ENCODE measurements at places on chromosomes 1 and 21. TPM values are rescaled to one million over a fixed set of nuclear protein-coding genes. Genes with fewer than 3 reads are reported as not detected.

- H3K36me3 ChIP-seq = peaks cover 46% of the 10 kb centered on the region
- no peak overlapping the region for H3K4me3 ChIP-seq
- H3K27me3 ChIP-seq = no peaks in the 10 kb centered on the region
- H3K4me1 ChIP-seq = peaks cover 13% of the 10 kb centered on the region
Measured at GRCh38 chr1:38014724-38015424, 2.3 kb downstream of the UTP11 start.

DNA sequence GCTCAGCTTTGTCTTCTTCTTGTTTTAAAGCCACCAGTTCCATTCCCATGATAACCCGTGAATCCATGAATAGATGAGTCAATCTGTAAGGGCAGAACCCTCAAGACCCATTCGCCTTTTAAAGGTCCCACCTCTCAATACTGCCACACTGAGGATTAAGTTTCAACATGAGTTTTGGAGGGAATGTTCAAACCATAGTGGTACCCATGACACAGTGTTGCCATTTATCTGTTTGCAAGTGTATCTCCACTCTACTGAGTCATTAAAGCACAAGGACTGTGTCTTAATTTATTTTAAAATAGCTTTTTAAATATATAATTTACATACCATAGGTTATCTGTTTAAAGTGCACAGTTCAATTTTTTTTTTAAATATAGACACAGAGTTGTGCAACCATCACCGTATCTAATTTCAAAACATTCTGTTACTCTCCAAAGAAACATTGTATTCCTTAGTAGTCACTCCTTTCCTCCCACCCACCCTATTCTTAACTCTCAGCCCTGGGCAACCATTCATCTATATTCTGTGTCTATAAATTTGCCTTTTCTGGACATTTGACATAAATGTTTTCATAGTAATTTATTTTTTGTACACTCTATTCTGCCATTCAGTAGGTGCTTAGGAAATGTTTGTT lies 4.8 kb upstream of the IL24 start:
- peaks cover 6% of the 10 kb centered on the region for H3K27me3 ChIP-seq
- H3K27ac ChIP-seq = no peak overlapping the region
- no peak overlapping the region for H3K4me3 ChIP-seq
- peaks cover 5% of the 10 kb centered on the region for H3K4me1 ChIP-seq
- H3K36me3 ChIP-seq = no peaks in the 10 kb centered on the region

- H3K4me1 ChIP-seq = no peaks in the 10 kb centered on the region
- H3K4me3 ChIP-seq = no peak overlapping the region
- no peaks in the 10 kb centered on the region for H3K36me3 ChIP-seq
- H3K27ac ChIP-seq = no peak overlapping the region
Measured at GRCh38 chr1:178962853-178963711, 62.6 kb upstream of the FAM20B start.

GRCh38 chr1:189609167-189609566 lies 868.5 kb downstream of the BRINP3 start:
- H3K36me3 ChIP-seq = no peaks in the 10 kb centered on the region
- no peaks in the 10 kb centered on the region for H3K4me1 ChIP-seq
- no peak for DNase-seq
- H3K27me3 ChIP-seq = no peaks in the 10 kb centered on the region
- H3K4me3 ChIP-seq = no peak overlapping the region

Gene MPZ
- 1.1 TPM for total RNA-seq
